KBM-7 (cell line): ENCODE measurements at places on chromosomes 4 and X.
A peak's percentile ranks its signal among the peaks of the same experiment; 100 is the strongest.

GRCh38 chr4:139419388-139419914 lies 34.5 kb upstream of the RAB33B start:
- peak; percentile 97 for DNase-seq

DNA sequence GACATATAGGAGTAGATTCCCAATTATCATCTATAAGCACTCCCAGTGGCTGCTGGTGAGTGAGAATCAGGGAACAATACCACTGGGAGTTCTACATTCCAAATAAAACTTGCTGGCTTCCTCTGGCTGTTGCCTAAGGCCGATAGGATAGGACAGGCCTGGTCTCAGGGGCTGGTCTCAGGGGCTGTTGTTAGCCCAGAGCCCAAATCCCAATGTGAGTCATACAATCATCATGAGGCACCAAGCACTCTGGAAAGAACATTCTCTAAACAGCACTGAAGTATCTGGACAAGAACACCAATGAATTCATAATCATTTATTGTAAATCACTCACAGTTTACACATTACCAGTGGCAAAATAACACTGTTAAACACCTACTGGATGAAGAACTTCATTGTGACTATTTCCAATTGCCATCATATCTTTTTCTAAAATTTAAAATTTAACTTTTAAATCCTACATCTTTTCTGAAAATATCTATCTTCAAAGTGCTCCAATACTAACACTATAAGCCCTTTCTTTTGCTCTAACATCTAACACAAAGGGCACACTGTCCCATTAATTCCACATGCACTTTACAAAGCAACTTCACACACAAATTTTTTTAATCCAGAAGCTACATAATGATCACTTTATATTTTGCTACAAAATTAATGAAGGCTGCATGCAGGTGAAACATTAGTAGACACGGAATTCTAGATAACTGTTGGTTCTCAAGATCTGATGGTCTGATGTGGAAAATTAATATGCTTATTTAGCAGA lies 67.6 kb upstream of the TMEM150C start:
- DNase-seq = no peak

DNA sequence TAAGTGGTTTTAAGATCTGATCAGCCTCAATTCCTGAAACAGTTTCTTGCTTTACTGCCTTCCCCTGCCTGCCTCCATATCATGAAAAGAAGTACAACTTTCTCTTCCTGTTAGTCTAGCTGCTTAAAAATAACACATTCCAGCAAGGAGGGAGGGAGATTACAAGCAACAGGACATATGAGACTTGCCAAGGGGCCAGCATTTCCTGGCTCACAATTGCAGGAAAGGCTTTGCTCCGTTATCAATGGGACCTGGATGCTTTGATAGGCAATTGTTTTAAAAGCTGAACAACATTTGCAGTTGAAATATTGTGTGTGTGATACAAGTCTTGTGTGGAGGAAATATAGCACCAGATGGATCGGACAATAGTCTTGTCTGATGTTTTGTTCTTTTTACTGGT lies 425.0 kb downstream of the FAT4 start:
- no peak for DNase-seq

DNA sequence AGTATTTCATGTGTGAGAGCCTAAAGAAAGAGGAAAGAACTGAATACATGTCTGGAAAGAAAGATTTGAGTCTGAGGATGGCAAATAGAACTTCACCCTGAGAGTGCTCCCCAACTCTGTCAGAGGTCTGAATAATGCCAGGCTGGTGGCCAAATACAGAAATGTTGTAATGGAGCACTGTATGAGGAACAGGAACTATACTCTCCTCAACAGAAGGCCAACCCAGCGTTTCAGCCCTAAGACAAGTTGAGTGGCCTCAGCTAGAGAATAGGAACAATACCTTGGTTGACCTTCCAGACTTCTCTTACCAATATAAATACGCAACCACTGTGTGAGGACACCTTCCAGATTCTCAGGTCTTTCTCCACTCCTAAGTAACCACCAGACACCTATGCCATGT lies 94.5 kb upstream of the STIM2 start:
- no peak for DNase-seq

GRCh38 chr4:60683973-60684372 lies 516.2 kb upstream of the ADGRL3 start:
- no peak for DNase-seq

GRCh38 chrX:54640103-54640690 lies 110.2 kb downstream of the GNL3L start:
- no peak for DNase-seq

GRCh38 chrX:6279277-6279909 lies 50.7 kb upstream of the NLGN4X start:
- no peak for DNase-seq

DNA sequence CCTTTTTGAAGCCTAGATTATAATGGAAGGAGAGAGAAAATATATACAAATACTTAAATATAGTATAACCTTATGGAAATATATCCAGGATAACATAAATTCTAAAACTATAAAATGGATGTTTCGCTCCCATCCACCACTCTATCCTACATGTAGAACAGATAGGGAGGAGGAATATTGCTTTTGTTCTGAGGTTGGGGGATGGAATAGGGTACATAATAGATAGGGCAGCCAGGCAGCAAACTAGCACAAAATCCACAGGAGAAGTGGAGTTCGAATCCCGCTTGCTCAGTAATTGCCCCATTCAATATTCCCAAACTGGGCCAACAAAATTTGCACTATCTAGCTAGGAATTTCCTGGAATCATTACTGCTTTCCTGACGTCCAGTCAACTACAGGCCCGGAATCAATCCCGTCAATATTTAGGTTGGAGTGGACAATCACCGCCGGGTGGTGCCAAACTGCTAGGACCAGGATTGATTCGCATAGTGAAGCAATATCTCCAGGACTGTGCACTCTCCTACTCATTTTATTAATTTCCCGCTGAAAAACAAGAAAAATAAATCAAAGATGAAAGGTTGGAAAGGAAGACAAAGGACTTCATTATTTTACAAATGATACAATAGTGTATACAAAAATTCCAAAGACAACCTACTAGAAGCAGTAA lies 40.4 kb upstream of the PAPSS1 start:
- DNase-seq = peak; percentile 14

- no peak for DNase-seq
These were observed 190.9 kb downstream of the NDST4 start for GRCh38 chr4:114922592-114922933.

GRCh38 chrX:151902813-151903591 lies 9.7 kb upstream of the MAGEA4 start:
- DNase-seq = no peak

GRCh38 chr4:10354225-10354624 lies 103.0 kb downstream of the ZNF518B start:
- no peak for DNase-seq

- DNase-seq = peak; percentile 67
These were observed 124.2 kb upstream of the MBNL3 start for GRCh38 chrX:132612821-132613564.

- no peak for DNase-seq
These were observed 10.8 kb downstream of the CXCR3 start for GRCh38 chrX:71607488-71607887.

GRCh38 chr4:186190581-186191199 lies 677 bp upstream of the CYP4V2 start:
- no peak for DNase-seq

DNA sequence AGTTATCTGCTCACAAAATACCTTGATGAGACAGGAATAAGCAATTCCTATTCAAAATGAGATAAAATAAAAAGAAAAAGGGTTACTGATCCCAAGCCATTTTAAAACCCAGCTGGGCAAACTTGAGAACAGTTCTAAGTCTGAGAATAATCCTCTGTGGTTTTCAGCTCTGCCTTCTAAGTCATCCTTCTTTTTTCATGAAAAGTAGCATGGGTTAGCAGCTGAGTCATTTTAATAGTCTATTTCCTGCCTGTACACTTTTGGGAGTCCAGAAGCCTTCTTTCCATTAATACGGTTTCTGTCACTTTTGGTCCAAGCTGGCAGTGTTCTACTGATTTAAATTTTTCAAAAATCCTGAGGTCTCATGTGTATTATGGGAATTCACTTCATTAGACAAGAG lies 374.3 kb downstream of the IQCM start:
- DNase-seq = no peak

DNA sequence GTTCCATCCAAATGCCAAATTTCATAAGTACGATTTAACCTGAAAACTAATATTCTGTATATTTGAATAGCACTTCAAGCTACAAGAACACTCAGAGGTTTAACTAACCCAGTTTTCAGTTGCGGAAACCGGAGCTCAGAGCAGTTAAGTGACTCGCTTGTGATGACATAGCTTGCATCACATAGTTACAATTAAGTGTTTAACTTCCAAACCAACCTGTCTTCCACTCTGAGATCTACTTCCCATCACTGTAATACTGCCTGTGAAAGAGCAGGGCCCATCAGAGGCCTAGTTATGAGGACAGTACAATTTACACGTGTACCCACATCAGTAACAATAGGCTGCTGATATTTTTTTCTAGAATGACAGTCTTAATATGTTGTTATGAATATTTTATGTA lies 120.3 kb downstream of the MAD2L1 start:
- DNase-seq = no peak

GRCh38 chr4:8215001-8215427 lies 15.9 kb downstream of the SH3TC1 start:
- DNase-seq = no peak

GRCh38 chr4:135338181-135338580 lies 1136.6 kb upstream of the PABPC4L start:
- DNase-seq = no peak

GRCh38 chr4:21451032-21451431 lies 497.5 kb downstream of the KCNIP4 start:
- DNase-seq = no peak

GRCh38 chrX:133892337-133892736 lies 93.1 kb downstream of the GPC3 start:
- no peak for DNase-seq

DNA sequence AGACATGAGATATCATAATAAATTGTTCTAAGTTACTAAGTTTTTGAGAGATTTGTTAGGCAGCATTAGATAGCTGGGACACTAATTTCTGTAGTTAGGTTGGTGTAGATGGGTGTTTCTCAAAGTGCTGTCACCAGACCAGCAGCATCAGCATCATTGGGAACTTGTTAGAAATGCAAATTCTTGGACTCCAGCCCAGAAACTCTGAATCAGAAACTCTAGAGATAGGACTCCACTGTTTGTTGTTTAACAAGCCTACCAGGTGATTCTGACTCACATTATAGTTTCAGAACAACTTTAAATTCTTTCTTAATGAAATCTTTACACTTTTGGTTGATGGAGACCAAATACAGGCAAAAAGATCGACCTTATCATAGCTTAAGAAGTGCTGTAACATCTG lies 173.7 kb downstream of the PABPC4L start:
- no peak for DNase-seq

GRCh38 chr4:7310451-7310850 lies 118.1 kb downstream of the SORCS2 start:
- no peak for DNase-seq

DNA sequence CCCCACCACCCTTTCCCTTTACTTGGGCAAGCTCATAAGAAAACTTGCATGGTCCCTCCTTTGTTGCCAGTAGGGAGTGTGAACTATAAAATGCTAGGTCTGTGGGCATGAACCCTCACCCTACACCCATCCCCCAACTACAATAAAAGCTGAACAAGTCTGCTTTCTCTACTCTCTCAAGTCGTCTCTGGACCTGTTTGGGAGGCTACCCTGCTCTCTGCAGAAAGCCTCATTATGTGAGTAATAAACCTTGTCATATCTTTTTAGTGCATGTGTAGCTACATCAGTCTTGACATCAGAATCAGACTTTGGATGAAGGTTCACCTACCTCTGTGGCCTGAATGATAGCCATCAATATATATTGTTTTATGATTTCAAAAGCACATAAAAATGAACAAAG lies 155.4 kb upstream of the FAM241A start:
- DNase-seq = no peak

DNA sequence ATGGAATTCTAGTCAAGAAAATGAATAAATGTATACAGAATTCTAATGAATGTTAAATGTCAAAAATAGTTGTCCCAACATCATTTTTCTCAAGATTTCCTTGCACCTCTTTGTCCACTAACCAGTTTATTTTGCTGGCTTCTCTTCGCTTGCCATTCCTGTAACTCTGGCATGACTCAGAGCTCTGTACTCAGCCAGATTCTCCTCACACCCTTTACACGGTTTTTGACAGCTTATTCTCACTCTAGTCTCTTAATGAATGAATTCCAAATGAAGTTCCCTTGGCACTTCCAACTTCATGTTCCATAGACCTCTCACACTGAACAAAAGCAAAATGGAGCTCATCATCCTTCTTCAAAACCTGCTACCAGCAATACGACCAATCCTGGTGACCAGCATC lies 419.3 kb upstream of the SLIT2 start:
- DNase-seq = no peak

DNA sequence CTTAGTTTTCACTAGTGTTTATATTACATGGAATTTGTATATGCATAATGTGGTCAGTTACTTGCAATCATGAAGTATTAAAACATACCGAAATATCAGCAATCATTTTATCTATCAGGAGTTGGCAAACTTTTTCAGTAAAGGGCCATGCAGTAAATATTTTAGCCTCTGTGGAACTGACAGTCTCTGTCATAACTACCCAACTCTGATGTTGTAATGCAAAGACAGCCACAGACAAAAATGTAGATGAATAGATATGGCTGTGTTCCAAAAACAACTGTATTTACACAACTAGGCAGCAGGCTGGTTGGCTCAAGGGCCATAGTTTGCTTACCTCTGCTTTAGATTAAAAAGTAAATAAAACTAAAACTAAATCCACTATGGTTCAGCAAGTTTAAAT lies 200.2 kb downstream of the HS3ST1 start:
- DNase-seq = no peak

GRCh38 chrX:108224727-108225621 lies 133.4 kb downstream of the ATG4A start:
- DNase-seq = peak; percentile 49

GRCh38 chr4:173121076-173121561 lies 47.5 kb upstream of the GALNT7 start:
- DNase-seq = peak; percentile 36

DNA sequence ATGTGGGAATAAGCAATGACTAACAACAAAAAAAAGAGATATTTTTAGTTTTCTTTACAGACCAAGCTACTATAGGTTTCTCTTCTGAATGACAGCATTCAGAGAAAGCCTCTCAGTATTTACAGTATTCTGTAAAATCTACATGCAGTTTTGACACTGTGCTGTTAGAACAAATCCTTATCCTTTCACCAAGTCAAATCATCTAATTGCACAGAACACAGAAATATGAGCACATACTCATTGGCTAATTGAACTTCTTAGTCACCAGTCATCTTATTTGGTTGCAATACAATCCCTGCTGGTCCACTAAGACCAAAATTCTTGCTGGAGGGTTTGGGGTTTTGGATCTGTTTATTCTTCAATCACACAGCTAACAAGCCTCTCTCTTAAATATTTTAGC lies 5.7 kb downstream of the ACOT9 start:
- DNase-seq = no peak

GRCh38 chrX:71184803-71185495 lies 38.1 kb upstream of the GJB1 start:
- DNase-seq = no peak

GRCh38 chr4:89158884-89159503 lies 47.7 kb downstream of the TIGD2 start:
- DNase-seq = peak; percentile 62

- DNase-seq = no peak
These were observed 15.1 kb upstream of the FGFR3 start for GRCh38 chr4:1777822-1778641.
